ENCODE measurements at places on chromosomes 6 and 20.

DNA sequence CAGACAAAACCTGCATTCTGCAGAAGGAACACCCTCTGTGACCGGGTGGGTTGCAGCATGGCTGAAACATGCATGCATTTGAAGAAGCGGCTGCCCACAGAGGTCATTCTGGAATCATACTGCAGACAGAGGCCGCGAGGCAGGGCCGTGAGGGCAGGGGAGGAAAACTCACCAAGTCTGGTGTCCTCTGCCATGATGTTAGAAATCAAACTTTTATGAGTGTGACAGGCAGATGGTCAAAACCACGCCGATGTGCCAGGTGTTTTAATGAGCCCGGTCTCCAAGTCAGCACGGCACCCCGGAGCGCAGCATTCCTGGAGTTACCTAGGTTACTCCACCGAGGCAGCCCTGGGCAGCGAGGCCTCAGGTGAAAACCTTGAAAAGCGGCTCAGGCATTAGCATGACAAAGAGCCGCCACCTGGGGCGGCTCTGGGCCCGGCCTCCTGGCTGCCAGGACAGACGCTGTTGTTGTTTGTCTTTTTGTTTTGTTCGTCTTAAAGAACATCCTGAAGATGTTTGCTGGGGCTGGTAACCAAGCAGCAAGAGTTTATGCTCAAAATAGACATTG lies 255.6 kb downstream of the ERMARD start:
- DNase-seq = no peak

DNA sequence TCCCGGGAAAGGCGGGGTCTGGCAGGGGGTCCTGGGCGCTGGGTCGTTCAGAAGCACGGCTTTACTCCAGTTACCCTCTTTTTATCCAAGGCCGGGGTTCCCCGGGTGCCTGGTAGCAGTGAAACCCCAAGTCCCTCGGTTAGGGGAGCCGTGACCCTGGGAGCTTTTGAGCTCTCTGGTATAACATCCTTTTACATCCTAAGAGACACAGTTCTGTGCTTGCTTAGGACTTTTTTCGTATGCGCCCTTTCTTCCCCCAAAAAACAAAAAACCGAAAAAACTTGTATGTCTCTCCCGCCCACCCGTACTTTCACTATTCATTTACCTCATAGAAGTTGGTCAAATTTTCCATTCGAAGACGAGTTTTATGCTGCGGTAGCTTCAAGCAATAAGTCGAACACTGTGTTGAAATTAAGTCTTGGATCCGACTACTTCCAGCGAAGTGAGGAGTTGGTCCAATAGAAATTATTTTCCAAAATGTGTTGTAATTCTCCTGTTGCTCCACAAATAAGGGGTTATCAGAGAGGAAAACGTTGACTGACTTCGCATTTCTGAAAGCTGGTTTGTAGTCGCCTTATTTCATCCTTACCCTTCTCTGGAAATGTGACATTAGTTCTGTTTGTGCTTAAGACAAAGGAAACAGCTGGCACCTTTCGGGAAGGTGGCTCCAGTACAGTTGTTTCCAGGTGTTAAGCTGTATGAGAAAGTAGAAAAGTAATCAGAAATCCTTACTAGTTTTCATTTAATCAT lies 816 bp upstream of the MAN1A1 start:
- DNase-seq = peak; percentile 30

GRCh38 chr6:68559070-68559469 lies 76.0 kb upstream of the ADGRB3 start:
- no peak for DNase-seq

DNA sequence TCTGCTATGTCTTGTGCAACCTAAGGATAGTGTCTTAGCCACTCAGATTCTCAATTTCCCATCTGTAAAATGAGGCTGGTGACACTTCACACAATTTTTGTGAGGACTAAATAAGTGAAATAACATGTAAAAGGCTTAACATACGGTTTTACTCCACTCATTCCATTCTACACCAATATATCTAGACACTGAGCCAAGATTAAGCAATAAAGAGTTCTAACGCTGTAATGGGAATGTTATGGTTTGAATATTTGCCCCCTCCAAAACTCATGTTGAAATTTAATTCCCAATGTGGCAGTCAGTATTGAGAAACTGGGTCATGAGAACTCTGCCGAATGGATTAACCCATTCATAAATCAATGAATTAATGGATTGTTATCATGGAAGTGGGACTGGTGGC lies 301.0 kb downstream of the HACE1 start:
- no peak for DNase-seq

DNA sequence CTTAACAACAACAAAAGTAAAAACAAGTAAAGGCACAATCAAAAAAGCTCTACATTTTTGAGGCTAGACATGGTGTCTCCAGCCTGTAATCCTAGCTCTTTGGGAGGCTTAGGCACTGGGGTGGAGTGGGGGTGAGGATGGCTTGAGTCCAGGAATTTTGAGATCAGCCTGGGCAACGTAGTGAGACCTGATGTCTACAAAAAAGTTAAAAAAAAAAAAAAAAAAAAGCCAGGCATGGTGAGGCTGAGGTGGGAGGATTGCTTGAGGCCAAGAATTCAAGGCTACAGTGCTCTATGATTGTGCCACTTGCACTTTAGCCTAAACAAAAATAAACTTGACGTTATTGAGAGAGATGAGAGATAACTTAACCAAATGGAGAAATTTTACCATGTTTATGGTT lies 60.1 kb downstream of the QKI start:
- DNase-seq = no peak

DNA sequence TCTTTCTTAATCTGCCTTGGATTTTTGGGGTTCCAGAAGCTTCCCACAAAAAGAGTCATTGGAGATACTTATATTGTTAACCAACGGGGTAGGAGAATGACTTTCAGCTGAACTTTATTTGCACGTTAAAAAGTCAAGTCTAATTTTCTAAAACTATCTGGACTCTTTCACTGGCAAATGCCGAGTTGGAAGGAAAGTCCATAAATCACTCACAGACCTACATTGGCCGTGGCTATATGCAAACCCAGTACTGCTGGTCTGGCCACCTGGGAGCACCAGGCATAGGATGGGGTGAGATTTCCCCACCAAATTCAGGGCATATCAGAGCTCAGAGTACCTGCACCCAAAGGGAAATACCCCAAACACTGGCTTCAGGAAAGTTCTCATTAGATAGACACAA lies 71.3 kb upstream of the SALL4 start:
- DNase-seq = no peak

GRCh38 chr6:25862199-25862598 lies 11.8 kb downstream of the SLC17A3 start:
- DNase-seq = no peak

GRCh38 chr20:48275286-48276020 lies 490.2 kb upstream of the SULF2 start:
- no peak for DNase-seq

DNA sequence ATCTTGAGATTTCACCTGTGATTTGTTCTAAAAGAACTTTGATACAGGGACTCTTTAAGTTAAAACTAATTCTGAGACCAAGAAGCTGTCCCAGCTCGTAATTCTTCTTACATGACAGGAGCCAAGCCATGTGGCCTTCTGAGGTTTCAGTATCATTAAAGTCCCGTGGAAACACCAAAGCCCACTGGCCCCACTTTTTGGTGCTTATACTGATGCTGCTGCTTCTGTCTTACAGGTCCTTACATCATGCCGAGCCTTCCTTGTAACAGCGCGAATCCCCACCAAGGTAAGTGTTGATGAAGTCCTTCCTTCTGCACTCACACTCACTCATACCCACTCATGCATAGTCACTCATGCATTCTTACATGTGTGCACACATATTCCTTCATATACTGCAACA lies 140.7 kb downstream of the CARMIL1 start:
- DNase-seq = no peak
